ENCODE measurements at places on chromosomes 5 and 9. TPM values are rescaled to one million over a fixed set of nuclear protein-coding genes. Genes with fewer than 3 reads are reported as not detected.

DNA sequence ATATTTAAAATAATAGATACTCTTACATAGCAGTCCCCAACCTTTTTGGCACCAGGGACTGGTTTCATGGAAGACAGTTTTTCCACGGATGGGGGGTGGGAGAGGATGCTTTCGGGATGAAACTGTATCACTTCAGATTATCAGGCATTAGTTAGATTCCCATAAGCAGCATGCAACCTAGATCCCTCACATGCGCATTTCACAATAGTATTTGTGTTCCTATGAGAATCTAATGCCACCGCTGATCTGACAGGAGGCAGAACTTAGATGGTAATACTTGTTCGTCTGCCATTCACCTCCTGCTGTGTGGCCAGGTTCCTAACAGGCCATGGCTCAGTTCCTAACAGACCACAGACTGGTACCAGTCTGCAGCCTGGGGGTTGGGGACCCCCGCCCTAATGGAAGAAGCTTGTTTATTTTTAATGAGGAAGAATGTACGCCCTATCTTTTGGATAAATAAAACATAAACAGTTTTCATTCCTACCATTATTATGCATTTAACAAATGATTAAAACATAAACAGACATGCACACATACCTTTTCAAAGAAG, 187.7 kb downstream of the ZSWIM6 start:
- DNase-seq = no peak

- DNase-seq = no peak
These were observed 28.8 kb downstream of the GARNL3 start for GRCh38 chr9:127293328-127293727.

GRCh38 chr5:141303756-141304155, at the start of gene SLC25A2:
SLC25A2 (minus strand) TSS chr5:141304049; CDS start chr5:141303865, 184 bp downstream.
- no peak for DNase-seq

DNA sequence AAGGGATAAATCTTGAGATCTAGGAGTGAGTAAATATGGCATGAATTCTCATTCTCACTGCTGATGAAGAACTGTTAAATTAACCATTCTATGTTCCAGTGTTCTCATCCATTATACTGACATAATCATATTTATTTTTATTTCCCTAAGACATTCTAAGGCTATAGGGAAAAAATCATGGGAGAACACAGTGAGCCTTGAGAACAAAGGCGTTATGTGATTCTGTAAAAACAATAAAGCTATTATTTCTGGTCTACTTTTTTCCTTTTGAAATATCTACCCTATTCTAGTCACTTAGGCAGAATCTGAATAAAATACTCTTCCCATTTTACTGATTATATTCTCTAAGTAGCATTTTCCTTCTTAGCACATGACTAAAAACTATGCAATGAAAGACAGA, 155.7 kb upstream of the ADAMTS16 start:
- DNase-seq = no peak

DNA sequence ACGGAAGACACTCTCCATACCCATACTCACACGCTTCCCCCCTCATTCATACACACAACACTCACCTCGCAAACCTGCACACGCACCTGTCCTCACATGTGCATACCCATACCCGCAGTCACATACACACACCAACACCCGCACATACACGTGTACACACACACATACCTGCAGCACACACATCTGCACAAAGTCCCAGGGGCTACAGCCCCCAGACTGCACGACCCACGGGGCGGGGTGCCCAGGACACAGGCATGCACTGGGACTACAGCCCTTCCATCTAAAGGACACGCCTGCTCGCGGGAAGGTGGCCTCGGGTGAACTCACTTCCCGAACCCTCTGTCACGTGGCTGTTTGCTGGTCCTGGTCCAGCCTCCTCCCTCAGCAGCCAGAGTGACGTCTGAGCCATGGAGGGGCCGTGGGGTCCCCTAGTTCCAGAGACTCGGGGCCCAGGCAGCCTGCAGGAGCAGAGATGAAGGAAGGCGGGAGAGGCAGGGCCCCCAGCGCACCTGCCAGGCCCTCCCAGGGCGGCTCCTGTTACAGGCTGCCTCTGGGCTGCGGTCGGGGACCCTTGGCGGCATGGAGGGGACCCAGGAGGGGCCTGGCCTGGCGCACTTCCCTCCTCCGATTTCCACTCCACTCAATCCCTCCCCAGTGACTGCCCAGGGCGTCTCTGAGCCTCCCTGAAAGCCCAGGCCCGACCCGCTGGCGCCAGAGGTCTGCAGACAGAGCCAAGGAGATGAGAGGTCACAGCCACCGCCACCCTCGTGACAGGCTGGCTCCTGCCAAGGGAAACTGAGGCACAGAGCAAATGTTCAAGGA, 8.1 kb downstream of the SLC12A7 start:
- DNase-seq = no peak

Gene ODF2
- total RNA-seq = 54.5 TPM

Data from activated CD4-positive, alpha-beta memory T cell treated with anti-CD3 and anti-CD28 coated beads, Interleukin-2, amount 10 ng/mL, durations not matched to agents 7 days and 5 days (primary cell).